ENCODE measurements at places on chromosomes 11 and 22.

DNA sequence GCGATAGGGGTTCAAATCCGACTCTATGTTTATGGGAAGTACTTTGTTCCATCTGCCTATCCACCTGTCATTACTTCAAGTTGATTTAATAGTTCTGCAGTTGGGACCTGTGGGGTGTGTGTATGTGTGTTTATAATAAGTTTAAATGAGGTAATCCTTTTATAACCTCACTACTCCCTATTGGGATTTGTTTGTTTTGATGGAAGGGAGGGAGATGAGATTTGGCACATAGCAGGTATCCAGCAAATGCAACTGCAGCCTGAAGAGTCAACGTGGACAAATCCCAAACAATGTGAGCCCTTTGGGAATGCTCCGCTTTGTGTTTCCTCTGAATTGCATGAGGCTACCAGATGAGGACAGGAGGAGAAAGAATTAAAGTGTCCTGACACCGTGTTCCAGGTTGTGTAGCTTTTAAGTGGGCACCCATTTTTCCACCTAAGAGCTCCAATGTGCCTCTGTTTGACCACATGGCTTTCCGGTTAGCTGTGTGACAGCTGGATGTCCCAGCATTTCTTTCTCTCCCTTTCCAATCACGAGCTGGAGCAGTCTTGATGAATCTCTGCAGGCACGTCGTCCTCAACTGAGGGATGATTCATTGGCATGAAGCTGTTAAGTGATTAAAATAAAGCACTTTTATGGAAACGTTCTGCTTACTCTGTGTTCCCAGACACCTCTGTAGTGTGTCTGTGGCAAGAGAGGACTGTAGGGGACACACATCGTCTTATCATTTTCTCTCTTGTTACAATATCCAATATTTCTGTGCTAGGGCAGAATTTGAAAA is 610.7 kb downstream of the NTM start:
- no peak for DNase-seq

- DNase-seq = no peak
Measured at GRCh38 chr11:126834149-126834548, 166.4 kb downstream of the KIRREL3 start.

- no peak for DNase-seq
Measured at GRCh38 chr11:125960771-125961170, 14.9 kb downstream of the VSIG10L2 start.

DNA sequence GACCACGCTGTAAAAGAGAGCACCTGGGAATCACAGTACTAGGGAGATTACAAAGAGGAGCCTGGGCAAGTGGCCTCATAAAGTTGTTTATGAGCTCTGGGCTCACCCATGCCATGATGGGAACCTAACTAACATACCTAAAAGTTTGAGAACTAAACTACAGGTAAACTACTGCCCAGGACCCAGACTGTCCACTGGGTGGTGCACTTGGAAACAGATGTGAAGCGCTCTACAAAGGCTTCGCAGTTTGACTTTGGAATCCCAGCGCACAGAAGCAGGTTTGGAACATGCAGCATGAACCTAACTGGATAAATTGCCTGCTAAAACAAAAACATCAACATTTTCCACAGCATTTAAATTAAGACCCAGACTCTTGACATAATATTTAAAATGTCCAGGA is 418.6 kb downstream of the FAM181B start:
- no peak for DNase-seq

- no peak for DNase-seq
Measured at GRCh38 chr22:40499209-40499623, 128.8 kb downstream of the SGSM3 start.

DNA sequence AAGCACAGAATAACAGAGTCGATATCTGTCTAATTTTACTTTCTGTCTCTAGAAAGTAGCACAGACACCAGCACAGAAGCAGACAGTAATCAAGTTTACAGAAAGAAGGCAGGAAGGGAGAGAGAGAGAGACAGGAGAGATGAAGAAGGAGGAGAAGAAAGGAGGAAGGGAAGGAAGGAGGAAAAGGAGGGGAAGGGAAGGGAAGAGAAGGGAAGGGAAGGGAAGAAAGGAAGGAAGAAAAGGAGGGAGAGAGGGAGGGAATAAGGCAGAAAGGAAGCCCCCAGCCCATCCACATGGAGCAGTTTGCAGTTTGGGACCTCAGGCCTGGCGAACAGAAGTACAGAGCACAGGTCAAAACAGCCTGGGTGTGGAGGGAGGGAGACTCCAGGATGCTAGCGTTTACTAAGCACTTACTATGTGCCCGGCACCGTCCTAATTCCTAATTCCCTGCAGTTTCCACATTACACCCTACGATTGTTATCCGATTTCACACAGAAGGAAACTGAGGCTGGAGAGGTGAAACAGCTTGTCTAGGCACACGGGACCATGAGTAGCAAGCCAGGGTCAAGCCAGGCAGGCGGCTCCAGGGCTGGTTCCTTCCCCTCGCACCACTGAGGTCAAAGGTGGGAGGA is 46.0 kb upstream of the WNT7B start:
- no peak for DNase-seq

DNA sequence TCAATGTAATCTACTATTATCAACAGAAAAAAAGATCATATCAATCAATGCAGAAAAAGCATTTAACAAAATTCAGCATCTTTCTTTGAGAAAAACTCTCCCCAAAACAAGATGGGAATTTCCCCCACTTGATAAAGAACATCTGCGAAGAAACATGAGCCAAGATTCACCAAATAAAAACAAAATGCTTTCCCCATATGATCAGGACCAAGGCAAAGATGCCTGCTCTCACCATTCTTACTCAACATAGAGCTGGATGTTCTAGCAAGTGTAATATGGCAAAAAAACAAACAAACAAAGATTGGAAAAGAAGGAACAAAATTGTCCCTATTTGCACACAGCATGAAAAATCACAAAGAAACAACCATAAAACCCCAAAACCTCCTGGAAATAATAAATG is 23.4 kb downstream of the SHANK2 start:
- no peak for DNase-seq

GRCh38 chr22:25014896-25015755 is 62.6 kb downstream of the KIAA1671 start:
- DNase-seq = no peak

DNA sequence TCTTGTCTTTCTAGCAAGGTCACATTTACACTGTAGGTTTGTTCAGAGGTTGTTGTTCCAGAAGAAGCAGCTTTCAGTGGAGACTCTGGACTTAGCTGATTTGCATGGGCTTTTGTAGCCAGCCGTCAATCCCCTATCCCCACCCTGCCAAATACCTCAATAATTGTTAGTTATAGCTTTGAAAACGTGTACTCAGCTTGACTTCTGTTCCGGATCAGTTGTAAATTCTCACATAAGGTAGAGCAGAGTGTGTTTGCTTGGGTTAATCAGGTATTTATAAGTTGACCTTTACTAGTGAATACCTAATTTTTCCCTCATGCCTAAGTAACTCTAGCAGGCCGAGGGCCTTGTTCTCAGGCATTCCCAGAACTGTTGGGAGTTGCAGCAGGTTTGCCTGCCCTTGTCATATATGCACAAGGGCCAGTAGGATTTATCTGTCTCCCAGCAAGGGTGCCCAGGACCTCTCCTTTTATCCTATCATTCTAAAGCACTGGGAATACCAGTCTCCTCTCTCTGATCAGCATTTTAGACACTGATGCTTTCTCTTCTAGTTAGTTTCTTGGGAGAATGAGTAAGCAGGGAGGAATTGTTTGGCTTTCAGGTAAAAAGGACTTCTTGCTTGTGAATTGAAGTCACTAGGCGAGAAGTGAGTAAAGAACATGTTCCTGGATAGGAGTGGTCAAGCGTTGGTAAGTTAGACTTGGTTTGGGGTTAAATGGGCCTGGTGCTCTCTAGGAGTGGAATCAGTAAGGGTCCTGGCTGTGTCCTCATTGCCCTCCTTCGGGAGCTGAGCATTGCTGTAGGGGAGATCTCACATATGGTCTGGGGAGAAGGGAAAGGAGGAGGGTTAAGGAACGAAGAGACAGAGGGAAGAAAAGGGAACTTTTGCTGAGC is 22.1 kb downstream of the STIM1 start:
- no peak for DNase-seq

DNA sequence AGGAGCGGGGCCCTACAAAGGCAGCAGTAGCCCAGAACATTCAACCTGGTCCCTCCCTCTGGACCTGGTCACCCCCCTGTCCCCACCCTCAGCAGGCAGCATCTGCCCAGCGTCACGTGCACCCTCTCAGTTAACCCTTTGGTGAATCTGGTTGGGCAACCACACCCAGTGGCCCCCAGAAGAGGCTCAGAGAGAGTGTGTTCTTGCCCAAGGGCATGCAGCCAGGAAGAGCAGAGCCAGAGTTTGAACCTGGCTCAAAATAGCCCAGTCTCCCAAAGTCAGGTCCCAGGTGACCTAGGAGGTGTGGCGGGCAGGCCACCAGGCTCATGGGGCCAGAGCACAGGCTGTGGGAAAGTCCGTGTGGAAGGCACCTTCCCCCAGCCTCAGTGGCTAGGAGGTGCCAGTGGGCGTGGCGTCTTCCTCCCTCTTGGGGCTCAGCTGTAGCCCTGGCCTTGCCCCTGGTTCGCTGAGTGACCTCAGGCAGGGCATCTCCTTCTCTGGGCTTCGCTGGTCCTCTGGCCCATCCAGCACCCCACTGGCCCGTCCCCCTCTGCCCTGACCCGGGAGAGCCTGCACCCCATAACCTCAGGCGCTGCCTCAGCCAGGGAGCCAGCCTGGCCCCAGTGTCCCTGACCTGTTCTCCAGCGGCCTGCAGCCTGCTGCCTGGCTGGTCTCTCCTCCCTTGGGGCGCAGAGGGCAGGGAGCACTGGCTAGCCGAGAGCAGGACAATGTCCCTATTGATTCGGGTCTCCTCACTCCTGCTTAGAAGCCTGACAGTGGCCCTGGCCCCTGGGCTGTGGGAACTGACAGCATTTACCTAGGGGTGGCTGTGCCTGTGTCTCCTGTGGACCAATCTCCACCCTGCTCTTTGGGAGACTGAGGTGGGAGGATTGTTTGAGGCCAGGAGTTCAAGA is 7.0 kb downstream of the ALDH3B1 start:
- DNase-seq = no peak

DNA sequence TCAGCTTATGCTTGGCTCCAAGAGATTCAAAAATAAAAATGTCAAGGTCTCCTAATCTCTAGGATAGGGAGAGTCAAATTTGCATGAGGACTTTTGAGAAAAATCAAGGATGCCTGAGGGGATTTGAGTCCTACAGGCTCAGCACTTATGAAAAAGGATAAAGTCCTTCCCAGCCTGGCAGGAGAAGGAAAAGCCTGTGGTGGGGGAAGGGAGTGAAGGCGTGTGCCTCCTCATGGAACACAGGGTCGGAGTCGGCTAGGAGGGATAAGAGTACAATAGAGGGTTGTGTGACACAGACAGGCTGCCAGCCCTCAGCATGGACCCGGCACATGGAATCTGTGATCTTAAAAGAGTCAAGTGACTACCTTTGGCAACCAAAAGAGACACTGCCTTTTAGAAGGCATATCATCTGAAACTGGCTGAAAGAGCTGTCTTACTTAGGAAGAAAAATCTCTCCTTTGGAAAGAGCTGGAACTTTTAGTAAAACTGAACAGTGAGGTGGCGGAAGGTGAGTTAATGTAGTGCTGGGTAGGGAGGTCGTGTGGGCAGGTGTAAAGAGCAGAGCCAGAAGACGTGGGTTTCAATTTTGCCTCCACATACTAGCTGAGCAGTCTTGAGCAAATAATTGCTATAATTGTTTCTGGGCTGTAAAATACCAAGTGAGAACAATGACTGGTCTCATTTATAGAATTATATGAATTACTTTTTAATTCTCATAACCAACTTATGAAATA is 58.8 kb upstream of the RDX start:
- no peak for DNase-seq

GRCh38 chr22:44430716-44431115 is 67.3 kb downstream of the RTL6 start:
- DNase-seq = no peak

- DNase-seq = no peak
Measured at GRCh38 chr22:20771918-20772625, 1.8 kb upstream of the SERPIND1 start.

- peak; percentile 80 for DNase-seq
Measured at GRCh38 chr11:67438158-67438902, 848 bp upstream of the PTPRCAP start.

All from stimulated activated naive CD4-positive, alpha-beta T cell treated with Interleukin-2 at 50 U/mL for 16 hours (primary cell).